ENCODE measurements at places on chromosomes 13 and 19.

DNA sequence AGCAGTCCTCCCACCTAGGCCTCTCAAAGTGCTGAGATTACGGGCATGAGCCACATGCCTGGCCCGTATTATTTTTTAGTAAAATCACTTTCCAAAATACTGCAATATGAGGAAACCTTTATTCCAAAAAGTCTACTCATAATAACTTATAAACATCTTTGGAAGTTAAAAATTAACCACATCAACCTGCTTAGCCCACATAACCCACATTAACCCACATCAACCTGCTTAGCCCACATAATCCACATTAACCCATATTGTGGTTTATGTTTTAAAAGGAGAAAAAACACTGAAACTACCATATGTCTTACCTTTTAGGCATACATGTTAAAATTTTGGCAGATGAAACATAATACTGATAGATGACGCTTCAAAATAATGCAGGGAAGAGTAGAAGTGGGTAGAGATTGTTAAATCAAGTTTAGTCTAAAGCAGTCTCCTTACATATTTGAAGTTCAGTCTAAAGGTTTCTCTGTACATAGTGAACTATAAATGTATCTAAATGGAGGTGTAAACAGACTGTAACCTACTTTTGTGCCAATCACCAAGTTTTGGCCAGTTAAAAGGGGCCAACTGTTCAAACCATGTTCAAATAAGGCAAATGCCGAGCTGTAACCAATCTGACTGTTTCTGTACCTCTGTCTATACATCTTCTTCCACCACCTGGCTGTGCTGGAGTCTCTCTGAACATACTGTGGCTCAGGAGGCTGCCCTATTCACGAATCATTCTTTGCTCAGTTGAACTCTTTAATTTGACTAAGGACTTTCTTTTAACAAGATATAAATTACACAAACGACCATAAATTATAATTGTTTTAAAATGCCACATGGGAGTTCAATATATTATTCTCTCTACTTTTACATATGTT is 14.5 kb downstream of the KPNA3 start:
- no peak for DNase-seq

DNA sequence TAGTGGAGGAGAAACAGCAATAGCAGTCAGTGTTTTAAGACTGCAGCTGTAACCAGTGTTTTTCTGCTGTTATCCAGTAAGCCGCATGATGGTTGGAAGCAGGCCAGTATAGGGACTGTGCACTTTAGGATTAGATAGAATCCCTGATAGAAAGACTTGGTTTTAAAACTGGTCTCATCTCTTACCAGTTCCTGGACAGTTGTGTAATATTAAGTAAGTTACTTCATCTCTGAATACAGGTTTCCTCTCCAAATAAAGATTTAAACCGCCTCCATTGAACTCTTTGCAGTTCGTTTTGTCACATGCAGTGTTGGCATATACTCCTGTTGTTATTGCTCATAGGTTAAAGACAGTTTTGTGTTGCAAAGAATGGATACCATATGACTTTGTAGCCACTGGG is 25.6 kb downstream of the URI1 start:
- DNase-seq = no peak

DNA sequence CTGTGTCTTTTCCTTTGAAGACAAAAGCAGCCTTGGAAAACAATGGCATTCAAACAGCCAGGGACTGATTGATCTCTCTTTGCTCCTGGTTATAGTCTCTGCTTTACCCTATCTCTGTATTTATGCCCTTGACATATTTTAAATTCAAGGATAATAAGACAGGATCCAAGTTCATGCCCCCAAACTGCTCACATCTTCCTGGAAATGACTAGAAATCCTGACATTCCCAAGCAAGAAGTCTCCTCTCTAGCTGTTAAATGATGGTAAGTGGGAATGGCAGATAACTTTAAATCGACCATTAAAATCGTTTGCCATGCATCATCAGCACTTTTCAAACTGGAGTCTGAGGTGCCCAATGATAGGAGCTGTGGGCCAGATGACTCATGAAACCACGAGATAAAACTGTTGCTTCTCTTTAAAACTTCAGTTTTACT is 435.6 kb downstream of the FOXO1 start:
- no peak for DNase-seq

DNA sequence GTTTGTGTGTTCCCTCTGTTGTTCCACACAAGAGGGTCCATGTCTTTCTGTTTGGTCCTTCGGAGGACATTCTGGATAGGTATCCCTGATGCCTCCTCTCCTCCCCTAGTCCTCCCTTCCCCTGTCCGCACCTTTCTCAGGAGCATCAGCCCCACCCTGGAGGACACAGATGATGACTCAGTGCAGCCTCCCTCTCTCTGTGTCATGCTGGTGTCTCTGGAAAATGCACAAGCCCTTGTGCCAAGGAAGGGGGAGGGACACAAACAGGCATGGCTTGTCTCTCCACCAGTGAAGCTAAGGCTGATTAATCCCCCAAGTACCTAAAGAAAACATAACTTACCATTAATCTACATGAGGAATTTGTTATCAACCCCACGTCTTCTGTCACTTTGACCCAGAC is 16.2 kb upstream of the TNFRSF19 start:
- DNase-seq = no peak

DNA sequence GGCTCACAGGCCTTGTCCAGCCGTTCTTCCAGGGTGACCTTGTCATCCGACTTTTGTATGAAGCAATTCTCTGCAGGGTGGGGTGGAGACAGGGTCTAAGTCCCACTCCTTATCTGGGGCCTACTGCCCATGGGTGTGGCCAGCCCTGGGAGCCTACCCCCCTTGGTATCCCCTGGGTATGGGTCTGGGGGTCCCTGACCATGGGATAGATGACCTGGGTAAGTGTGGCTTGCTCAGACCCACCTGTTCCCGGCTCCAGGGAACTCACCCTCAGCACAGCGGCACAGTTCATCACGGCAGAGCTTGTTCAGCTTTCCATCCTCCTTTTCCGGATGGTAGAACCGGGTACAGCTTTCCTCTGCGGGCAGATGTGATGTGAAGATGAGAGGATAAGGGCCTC is 9.2 kb upstream of the TNFSF14 start:
- no peak for DNase-seq

- no peak for DNase-seq
Observed at GRCh38 chr13:38686577-38687245, at the start of gene FREM2. Gene FREM2, plus strand, starts transcription at chr13:38687077. Its CDS starts 268 bp downstream, at chr13:38687345.

- no peak for DNase-seq
Observed at GRCh38 chr13:46181377-46181839, 569 bp downstream of the LCP1 start.

All from stimulated activated naive CD8-positive, alpha-beta T cell treated with anti-CD3 and anti-CD28 coated beads, Interleukin-15, Interleukin-2, amounts not matched to agents 100 U/mL and 50 U/mL, for 24 hours (primary cell).